Left ventricle myocardium inferior (tissue), 1 donor: ENCODE measurements at places on chromosomes 12 and 14.

DNA sequence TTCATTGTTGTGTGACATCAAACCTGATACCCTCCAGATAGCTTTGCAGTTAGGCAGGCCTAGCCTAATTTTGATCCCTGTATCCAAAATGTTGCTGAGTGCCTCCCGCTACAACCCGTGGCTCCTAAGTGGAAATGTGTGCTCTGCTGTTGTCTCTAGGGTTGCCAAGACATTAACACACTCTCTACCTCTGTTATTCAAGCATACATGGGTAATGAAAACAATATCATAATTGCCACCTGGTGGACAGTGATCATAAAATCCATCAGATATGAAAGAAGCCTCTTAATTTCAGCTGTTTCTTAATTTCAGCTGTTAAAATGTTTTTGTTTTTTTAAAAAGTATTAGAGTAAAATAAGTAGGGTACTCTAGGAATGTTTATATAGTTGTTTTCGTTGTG lies 93.5 kb downstream of the PLEKHA5 start:
- no peak for DNase-seq
- no peak overlapping the region for H3K4me3 ChIP-seq
- H3K4me1 ChIP-seq, result peaks cover 43% of the 10 kb centered on the region
- peak overlapping the region; percentile 66 for H3K27ac ChIP-seq
- no peaks in the 10 kb centered on the region for H3K36me3 ChIP-seq
- no peaks in the 10 kb centered on the region for H3K27me3 ChIP-seq

DNA sequence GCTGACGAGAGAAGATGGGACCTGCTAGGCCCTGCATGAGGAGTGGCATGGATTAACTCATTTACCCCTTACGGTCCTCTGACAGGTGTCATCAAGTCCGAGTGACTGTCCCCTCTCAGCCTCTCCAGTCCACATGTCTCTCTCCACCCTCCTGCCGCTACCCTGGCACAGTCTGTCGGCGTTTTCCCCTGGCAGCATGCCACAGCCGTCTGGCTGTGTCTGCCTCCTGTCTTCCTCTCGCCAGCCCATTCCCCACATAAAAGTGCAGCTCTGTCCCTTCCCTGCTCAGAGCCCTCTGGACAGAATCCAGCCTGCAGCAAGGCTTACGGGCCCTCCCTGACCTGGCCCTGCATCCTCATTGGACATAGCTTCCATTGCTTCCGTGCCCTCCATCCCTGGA lies 45.6 kb downstream of the UBE3B start:
- no peaks in the 10 kb centered on the region for H3K27me3 ChIP-seq
- H3K4me1 ChIP-seq, result peaks cover 53% of the 10 kb centered on the region
- no peak overlapping the region for H3K4me3 ChIP-seq
- peaks cover 82% of the 10 kb centered on the region for H3K36me3 ChIP-seq

- peaks cover 32% of the 10 kb centered on the region for H3K27me3 ChIP-seq
- H3K27ac ChIP-seq, result no peak overlapping the region
- H3K4me1 ChIP-seq, result no peaks in the 10 kb centered on the region
- DNase-seq, result no peak
- H3K36me3 ChIP-seq, result no peaks in the 10 kb centered on the region
Measured at GRCh38 chr14:96267336-96267735, 11.3 kb downstream of the BDKRB1 start.

GRCh38 chr12:47832263-47832933 lies 12.7 kb upstream of the HDAC7 start:
- no peak overlapping the region for H3K27ac ChIP-seq
- no peaks in the 10 kb centered on the region for H3K36me3 ChIP-seq
- DNase-seq, result no peak

DNA sequence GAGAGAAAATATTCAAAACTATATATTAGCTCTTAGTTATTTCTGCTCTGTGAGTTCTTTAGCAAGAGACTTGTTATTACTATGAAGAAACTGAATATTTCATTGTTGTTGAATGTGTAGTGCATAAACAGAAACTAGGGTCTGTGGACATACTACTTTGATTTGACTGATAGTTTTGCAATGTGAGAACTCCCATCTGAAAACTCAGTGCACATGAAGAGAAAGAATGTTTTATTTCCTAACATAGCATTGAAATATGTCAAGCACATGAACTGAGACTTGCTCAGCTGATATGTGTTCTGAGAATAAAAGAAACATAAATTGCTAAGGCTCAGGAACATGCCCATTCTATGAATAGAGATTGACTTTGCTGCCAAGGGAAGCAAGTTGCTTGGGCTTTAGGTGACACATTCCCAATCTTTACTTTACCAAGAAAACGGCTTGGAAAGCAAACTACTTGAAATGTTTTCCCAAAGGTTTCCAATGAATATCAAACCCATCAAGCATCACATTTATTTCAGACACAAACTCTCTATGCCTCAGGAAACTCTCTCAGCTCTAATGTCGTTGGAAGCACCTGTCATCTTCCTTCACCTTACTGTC lies 290.4 kb downstream of the SLC16A7 start:
- no peaks in the 10 kb centered on the region for H3K27me3 ChIP-seq
- H3K27ac ChIP-seq, result no peak overlapping the region
- no peaks in the 10 kb centered on the region for H3K36me3 ChIP-seq
- no peak overlapping the region for H3K4me3 ChIP-seq
- H3K4me1 ChIP-seq, result no peaks in the 10 kb centered on the region
- DNase-seq, result no peak

GRCh38 chr14:91418387-91419043 lies 895 bp upstream of the CCDC88C start:
- DNase-seq, result peak; percentile 66
- peak overlapping the region; percentile 77 for H3K4me3 ChIP-seq
- no peak overlapping the region for H3K27ac ChIP-seq

- H3K27ac ChIP-seq, result no peak overlapping the region
- H3K27me3 ChIP-seq, result peaks cover 89% of the 10 kb centered on the region
- H3K4me1 ChIP-seq, result peaks cover 4% of the 10 kb centered on the region
- H3K36me3 ChIP-seq, result no peaks in the 10 kb centered on the region
- no peak for DNase-seq
Measured at GRCh38 chr12:51536159-51536558, 54.9 kb upstream of the SCN8A start.

DNA sequence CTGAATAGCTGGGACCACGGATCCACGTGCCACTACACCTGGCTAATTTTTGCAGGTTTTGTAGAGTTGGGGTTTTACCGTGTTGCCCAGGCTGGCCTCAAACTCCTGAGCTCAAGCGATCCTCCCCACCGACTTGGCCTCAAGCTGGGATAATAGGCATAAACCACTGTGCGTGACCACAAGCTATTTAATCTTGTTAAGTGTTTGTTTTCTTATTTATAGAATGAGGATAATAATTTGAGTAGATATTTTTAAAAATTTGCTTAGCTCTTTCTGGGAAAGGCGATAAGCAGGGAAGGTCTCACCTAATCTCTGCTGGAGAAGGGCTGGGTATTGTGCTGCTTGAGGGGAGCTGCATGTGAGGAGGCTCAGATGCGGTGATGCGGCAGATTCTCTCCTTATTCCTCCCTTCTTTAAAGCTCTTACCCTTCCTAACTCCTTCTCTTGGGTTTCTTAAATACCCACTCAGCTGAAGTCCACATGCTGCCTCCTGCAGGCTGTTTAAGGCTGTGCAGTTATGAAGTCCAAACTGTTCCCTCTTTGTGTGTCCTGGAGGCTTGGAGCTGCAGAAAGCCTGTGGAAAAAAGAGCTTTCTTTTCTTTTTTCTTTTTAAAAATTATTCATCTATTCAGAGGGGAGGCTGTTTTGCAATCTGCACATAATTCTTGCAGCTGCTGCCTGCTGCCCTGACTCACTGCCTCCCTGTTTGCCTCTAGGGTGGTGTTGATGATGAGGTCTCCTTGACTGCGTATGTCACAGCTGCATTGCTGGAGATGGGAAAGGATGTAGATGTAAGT lies 37.9 kb downstream of the A2ML1 start:
- no peaks in the 10 kb centered on the region for H3K4me1 ChIP-seq
- H3K27me3 ChIP-seq, result no peaks in the 10 kb centered on the region
- no peak overlapping the region for H3K27ac ChIP-seq

DNA sequence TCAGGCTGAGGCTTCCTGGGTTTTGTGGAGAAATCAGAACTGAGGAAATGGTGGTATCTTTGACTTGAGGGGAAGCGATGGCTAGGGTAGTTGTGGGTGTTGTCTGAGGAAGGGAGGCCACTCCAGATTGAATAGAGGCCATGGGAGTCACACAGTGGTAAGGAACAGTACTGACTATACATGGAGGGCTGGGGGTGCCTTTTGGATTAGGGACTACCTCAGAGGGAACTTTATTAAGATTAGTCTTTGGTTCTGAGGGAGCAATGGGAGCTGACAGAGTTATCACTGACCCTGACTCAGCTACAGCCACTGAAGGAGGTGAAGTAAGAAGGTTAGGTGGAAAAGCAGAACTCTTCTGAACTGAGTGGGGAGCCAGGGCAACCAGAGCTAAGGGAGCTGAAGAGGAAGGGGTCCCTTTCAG lies 4.4 kb downstream of the NACA start:
- H3K36me3 ChIP-seq, result peaks cover 41% of the 10 kb centered on the region
- no peaks in the 10 kb centered on the region for H3K27me3 ChIP-seq
- H3K27ac ChIP-seq, result peak overlapping the region; percentile 95

- no peaks in the 10 kb centered on the region for H3K4me1 ChIP-seq
- no peak overlapping the region for H3K4me3 ChIP-seq
- no peak for DNase-seq
- H3K27ac ChIP-seq, result no peak overlapping the region
- H3K36me3 ChIP-seq, result no peaks in the 10 kb centered on the region
- no peaks in the 10 kb centered on the region for H3K27me3 ChIP-seq
Measured at GRCh38 chr12:129558036-129558435, 345.8 kb downstream of the TMEM132D start.

DNA sequence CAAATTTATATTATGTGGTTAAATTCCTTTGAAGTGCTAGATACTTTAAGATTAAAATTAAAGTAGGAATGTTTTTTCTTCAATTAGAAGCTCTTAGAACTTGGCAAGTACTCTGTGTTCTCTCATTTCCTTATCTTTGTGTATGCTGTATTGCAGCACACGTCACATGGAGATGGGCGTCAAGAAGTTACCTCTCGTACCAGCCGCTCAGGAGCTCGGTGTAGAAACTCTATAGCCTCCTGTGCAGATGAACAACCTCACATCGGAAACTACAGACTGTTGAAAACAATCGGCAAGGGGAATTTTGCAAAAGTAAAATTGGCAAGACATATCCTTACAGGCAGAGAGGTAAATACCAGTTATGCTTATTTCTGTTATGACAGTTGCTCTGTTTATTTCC lies 19.7 kb downstream of the MARK3 start:
- H3K27me3 ChIP-seq, result no peaks in the 10 kb centered on the region
- peaks cover 97% of the 10 kb centered on the region for H3K4me1 ChIP-seq
- peaks cover 8% of the 10 kb centered on the region for H3K36me3 ChIP-seq
- peak overlapping the region; percentile 92 for H3K27ac ChIP-seq
- peak; percentile 34 for DNase-seq
- H3K4me3 ChIP-seq, result peak overlapping the region; percentile 61

DNA sequence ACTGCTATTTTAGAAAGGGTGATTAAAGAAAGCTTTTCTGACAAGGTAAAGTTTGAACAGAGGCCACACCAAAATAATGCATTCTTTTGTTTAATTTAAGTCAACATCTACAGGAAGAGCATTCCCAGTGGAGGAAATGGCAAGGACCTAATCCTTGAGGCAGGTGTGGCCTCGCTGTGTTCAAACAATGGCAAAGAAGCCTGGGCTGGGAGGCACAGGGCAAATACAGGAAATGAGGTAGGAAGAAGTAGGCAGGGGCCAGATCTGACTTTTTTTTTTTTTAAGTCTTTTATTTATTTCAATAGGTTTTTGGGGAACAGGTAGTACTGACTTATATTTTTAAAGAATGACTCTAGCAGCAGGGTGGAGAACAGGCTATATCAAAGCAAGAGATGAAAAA lies 53.5 kb downstream of the ARMH4 start:
- peaks cover 38% of the 10 kb centered on the region for H3K4me1 ChIP-seq
- no peaks in the 10 kb centered on the region for H3K27me3 ChIP-seq
- peak overlapping the region; percentile 90 for H3K27ac ChIP-seq
- DNase-seq, result no peak
- H3K36me3 ChIP-seq, result no peaks in the 10 kb centered on the region

DNA sequence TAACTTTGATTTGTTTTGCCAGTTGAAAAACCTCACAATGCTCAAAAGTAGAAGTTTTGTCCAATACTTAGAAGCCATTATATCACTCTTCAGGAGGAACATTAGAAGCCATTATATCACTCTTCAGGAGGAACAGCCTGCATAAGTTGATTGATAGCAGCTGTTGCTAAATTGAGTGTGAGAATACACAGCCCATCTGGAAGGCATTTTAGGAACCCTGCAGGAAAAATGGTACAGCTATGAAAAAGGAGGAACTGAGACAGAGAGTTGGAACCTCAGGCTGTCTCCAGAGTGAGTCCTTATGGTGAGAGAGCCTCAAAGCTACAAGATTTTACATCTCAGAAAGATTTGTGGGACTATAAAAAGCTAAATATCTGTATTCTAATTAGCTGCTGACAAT lies 207.0 kb downstream of the MYRFL start:
- H3K4me1 ChIP-seq, result no peaks in the 10 kb centered on the region
- no peaks in the 10 kb centered on the region for H3K27me3 ChIP-seq
- no peak overlapping the region for H3K4me3 ChIP-seq
- no peaks in the 10 kb centered on the region for H3K36me3 ChIP-seq
- DNase-seq, result no peak
- H3K27ac ChIP-seq, result peak overlapping the region; percentile 3

GRCh38 chr12:64819816-64820402 lies 4.5 kb upstream of the TBC1D30 start:
- H3K4me3 ChIP-seq, result no peak overlapping the region
- no peaks in the 10 kb centered on the region for H3K36me3 ChIP-seq
- DNase-seq, result no peak
- no peak overlapping the region for H3K27ac ChIP-seq
- H3K4me1 ChIP-seq, result peaks cover 10% of the 10 kb centered on the region

GRCh38 chr14:61565181-61565580 lies 130.1 kb upstream of the HIF1A start:
- no peak overlapping the region for H3K4me3 ChIP-seq
- no peak overlapping the region for H3K27ac ChIP-seq
- H3K36me3 ChIP-seq, result no peaks in the 10 kb centered on the region

DNA sequence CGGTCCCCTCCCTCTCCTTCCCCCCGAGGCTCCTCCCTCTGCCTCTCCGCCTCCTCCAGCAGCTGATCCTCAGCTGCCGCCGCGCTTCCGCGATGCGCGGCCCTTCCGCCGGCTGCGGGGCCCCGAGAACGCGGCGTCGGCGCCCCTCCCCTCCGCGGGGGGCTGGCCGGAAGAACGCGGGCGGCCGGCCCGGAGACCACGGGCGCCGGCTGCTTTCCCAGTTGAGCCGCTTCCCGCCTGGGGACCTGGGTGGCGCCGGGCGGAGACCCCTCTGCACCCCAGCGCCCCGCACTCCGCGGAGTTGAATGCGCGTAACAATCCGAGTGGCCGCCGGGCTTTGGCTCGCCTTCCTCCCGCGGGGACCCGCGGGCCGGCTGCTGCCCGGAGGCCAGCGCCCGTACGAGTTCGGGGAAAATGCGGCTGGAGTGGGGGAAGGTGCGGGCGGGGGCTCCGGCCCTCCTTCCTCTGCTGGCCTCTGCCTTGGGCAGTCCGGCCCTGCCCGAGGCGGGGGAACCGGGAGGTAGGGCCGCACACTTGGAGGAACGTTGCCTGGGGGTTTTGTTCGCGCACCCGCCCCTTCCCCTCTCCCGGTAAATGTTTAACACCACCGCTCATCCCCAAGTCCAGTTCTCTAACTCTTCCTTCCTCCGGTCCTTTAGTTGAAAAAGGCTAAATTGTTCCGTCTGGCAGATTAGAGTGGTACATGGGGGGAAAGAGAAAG lies 393 bp upstream of the DCAF5 start:
- H3K4me3 ChIP-seq, result peak overlapping the region; percentile 94
- H3K27ac ChIP-seq, result peak overlapping the region; percentile 96
- H3K36me3 ChIP-seq, result peaks cover 9% of the 10 kb centered on the region
- H3K27me3 ChIP-seq, result no peaks in the 10 kb centered on the region
- H3K4me1 ChIP-seq, result peaks cover 52% of the 10 kb centered on the region
